Karpas-422 (cell line): ENCODE measurements at places on chromosomes 7 and 10. TPM values are rescaled to one million over a fixed set of nuclear protein-coding genes. Genes with fewer than 3 reads are reported as not detected.

GRCh38 chr7:100623951-100624824 is 11.8 kb downstream of the MOSPD3 start:
- H3K36me3 ChIP-seq, result no peaks in the 10 kb centered on the region
- H3K4me1 ChIP-seq, result peaks cover 23% of the 10 kb centered on the region
- no peak for DNase-seq
- no peak overlapping the region for H3K27ac ChIP-seq
- H3K4me3 ChIP-seq, result no peak overlapping the region
- H3K27me3 ChIP-seq, result no peaks in the 10 kb centered on the region

- peak; percentile 64 for DNase-seq
- peaks cover 11% of the 10 kb centered on the region for H3K4me1 ChIP-seq
- no peak overlapping the region for H3K4me3 ChIP-seq
- H3K36me3 ChIP-seq, result no peaks in the 10 kb centered on the region
- no peaks in the 10 kb centered on the region for H3K27me3 ChIP-seq
These were observed 66.3 kb upstream of the KLF6 start for GRCh38 chr10:3850999-3851937.

Gene GALNT17
- total RNA-seq, result not detected in 2 replicates

Gene SEMA3C
- total RNA-seq, result not detected in 2 replicates

Gene OPN4
- not detected in 2 replicates for total RNA-seq
